ENCODE measurements at places on chromosomes 1 and 21. TPM values are rescaled to one million over a fixed set of nuclear protein-coding genes. Genes with fewer than 3 reads are reported as not detected.

GRCh38 chr1:94617957-94618739, 76.6 kb upstream of the F3 start:
- DNase-seq: no peak

LRRN2 gene
- polyA plus RNA-seq: 6.4 TPM

DNA sequence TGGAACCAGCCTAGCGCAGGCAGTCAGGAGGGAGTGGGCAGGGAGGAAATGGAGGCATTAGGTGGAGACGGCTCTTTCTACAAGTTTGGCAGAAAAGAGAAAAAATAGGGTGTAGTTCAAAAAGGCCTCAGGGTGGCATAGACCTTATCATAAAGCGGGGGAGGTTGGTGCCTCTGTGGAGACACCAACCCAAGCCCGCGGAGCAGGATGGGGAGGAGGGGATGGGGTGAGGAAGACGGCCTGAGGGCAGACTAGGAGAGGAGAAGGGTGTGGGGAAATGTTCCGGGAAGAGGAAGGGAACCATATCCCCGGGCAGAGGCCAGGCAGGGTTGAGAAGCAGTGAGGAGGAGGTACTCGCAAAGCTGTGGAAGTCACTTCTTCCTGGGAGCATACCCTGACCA, 17.4 kb upstream of the SHE start:
- no peak for DNase-seq

DNA sequence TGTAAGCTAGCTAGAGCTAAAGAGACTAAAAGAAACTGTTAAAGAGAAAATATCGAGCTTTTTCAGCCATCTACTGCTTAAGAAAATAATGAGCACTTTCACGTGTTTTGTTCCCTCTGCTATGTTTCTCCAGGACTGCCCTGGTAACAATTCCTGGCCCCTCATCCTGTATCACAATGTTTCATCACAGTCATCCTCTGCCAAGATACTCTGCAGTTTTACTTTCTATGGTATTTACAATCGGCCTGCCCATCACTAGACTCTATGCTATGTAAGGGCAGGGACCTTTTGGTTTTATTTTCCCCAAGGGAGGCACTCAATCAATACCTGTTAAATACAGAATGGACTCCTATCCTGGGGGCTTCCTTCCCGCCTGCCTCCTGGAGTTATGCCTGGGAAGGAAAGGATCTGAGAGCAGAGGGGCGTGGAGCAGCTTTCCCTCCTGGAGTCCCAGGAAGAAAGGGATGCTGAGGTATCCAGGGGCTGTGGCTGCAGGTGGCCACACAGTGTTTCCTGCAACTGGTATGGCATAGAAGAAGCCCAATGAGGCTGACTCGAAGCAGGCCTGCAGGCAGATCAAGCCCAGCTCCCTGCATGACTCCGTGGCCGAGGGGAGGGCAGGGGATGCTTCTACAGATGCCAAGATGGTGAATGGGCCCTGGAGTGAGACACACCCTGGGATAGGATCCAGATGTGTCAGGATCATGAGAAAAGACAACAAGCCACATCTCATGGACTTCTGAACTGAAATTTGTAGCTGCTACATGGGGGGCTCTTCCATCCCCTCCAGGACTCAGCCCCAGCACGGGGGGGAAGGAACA, 52.9 kb downstream of the MATN1 start:
- DNase-seq: no peak

All from hindlimb muscle (tissue), 1 donor.